ENCODE measurements at places on chromosomes 6 and 20. TPM values are rescaled to one million over a fixed set of nuclear protein-coding genes. Genes with fewer than 3 reads are reported as not detected.
A peak's percentile ranks its signal among the peaks of the same experiment; 100 is the strongest.

DNA sequence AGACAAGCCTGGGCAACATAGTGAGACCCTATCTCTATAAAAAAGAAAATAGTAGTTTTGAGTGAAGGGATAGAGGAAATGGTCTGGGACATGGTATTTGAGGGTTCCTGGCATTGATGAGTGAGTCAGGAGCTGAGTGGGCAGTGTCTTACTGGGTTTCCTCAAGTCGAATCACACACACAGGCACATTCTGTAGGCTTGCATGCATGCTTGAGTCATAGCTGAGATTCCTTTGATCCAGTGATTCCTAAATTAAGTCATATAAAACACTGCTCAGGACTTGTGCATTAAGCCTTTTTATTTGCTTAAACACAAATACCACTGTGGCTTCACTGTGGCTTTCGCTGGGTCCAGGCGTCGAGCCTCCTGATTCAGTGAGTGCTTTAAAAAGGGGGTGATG lies 71.8 kb upstream of the TMEM181 start:
- no peak for DNase-seq

DNA sequence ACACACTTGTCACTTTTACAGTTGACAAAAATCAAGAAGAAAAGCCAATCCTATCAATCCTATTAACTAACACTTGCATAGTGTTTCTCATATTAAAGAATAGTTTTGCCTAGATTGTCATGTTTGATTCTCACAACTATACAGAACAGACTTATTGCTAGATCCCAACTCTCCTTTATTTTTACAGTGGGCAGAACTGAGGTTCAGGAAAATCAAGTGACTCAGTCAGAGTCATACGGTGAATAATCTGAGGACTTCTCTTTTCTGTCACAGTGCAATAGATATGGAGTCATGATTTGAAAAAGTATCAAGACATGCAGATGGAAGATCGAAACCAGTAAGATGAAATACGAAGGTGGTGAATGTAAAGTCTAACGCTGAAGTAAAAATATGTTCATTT lies 195.1 kb upstream of the CITED2 start:
- DNase-seq, result no peak

The HMGCLL1 gene
- total RNA-seq, result 2.7 TPM

DNA sequence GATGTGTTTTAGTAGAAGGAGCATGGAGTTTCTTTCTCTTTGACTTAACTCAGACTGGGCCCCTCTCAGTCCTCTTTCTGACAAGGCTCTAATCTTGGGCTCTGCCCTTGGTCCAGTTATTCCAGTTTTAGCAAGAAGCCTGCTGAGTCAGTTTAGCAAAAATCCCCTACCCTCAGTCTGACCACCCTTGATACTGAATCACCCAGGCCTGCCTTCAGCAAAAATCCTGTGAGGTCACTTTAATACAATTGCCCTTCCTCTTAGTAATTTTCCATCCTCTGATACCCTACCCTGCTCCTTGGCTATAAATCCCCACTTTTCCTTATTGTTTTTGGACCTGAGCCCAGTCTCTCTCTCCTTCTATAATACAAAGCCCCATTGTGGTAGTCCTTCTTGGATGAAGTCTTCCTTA lies 326.7 kb upstream of the NOX3 start:
- DNase-seq, result peak; percentile 15

The LY6G6D gene
- not detected for total RNA-seq

GRCh38 chr6:161318456-161318855 lies 44.6 kb upstream of the AGPAT4 start:
- no peak for DNase-seq

The NKX2-2 gene
- total RNA-seq, result not detected
